ENCODE measurements at places on chromosomes 3 and 15.

DNA sequence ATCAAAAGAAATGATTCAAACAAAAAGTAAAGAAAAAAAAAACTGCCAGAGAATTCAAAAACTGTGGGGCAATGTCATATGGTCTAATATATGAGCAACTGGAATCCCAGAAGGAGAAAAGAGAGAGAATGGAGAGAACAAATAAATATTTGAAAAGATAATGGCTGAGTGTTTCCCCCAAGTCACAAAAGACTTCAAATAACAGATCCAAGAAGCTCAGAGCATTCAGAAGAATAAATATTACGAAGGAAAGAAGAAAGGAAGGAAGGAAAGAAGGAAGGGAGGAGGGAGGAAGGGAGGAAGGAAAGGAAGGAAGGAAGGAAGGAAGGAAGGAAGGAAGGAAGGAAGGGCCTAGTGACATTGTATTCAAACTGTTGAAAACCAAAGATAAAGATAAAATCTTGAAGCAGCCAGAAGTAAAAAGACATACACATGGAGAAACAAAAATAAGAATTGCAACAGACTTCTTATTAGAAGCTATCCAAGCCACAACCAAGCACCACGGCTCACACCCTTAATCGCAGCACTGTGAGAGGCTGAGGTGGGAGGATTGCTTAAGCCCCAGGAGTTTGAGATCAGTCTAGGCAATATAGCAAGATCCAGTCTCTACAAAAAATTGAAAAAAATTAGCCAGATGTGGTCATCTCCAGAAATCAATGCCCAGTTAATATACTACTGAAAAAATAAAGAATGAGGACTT lies 118.9 kb upstream of the IGSF10 start:
- no peak for DNase-seq

- DNase-seq = no peak
Measured at GRCh38 chr3:38114875-38115644, 21.9 kb downstream of the ACAA1 start.

DNA sequence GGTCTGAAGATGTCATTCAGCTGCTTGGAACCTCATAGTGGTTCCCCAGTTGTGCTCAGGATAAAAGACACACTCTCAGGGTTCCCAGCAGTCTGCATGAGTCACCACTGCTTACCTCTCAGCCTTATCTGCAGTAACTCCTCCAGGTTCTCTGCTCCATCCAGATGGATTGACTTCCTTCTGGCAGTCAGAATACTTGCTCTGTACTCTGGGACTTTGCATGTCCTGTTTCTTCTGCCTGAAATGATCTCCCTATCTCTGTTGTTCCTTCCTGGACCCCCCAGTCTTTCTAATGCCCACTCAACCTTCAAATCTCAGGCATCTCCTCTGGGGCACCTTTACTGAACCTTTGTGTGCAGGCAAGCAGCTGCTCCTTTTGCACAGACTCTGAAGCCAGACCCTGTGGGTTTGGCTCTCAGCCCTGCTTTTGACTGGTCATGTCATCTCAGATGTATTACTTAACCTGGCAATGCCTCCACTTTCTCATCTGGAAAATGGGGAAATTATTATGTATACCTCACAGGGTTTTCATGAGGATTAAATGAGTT lies 38.4 kb downstream of the ITPR1 start:
- DNase-seq = no peak

GRCh38 chr3:124227150-124227630 lies 235.3 kb upstream of the ROPN1 start:
- DNase-seq = no peak

GRCh38 chr3:1088503-1088902 lies 4.3 kb upstream of the CNTN6 start:
- no peak for DNase-seq

DNA sequence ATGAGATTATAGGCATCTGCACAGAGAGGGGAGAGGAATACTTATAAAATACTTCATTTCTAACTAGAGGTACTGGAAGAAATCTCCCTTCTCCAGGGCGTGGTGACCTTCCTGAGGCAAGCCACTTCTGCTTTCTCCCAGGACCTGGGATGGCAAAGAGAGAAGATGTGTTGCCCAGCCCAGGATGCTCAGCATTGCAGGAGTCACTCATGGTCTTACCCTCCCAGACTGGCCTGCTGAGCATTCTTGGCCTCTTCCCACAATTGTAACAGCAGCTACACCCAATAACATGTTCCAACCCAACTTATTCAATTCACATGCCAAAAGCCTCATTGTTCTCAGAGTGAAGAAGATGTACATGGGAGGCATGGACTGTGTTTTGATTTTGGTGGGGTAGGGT lies 37.9 kb downstream of the IL20RB start:
- DNase-seq = no peak
